ENCODE measurements at places on chromosomes 7 and 10. TPM values are rescaled to one million over a fixed set of nuclear protein-coding genes. Genes with fewer than 3 reads are reported as not detected.

A1CF gene
- not detected for total RNA-seq

CUZD1 gene
- total RNA-seq: 1.0 TPM

SFMBT2 gene
- total RNA-seq: 7.7 TPM

- DNase-seq: no peak
These were observed 19.1 kb downstream of the SUFU start for GRCh38 chr10:102522874-102523249.

DNA sequence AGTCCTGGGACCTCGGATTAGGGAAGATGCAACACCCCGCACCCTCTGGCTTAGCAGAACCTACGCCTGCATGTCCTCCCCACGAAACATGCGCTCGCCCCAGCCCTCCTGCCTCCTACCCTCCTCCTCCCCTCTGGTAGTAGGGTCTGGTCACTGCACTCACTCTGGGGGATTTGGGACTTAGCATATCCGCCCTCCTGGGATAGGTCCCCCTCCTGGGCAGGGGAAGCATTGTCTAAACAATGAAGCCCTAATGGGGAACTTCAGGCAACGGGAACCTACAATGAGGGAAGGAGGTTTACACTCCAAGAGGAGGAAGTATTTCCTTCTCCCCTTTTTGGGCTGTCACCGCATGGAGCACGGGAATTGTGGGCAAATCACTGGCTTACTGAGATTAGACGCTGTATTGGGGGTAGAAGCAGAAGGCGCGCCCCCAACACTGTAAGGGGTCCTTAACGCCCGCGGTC, 892 bp downstream of the CRHR2 start:
- no peak for DNase-seq
